ENCODE measurements at places on chromosomes 6 and 20.
A peak's percentile ranks its signal among the peaks of the same experiment; 100 is the strongest.

DNA sequence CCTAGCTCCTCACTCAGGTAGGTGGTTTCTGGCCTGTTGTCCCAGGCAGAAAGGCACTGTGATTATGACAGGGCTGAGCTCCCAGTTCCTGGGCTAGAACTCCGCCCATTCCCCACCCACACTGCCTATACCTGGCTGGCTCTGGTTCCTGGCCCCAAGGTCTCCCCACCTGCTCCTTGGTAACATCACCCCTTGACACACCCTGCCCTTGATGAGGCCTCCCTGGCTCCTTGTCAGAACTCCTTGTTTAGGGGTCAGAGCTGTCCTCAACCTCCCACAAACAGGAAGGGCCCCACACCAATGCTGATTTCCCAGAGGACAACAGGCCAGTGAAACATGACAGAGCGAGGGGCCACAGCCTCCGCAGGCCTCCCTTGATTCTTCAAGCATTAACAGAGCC lies 15.5 kb upstream of the MYMX start:
- DNase-seq: no peak

- DNase-seq: no peak
These were observed 93.4 kb upstream of the ARID1B start for GRCh38 chr6:156683821-156684220.

GRCh38 chr6:109224107-109224875 lies 129.0 kb downstream of the CEP57L1 start:
- no peak for DNase-seq

- no peak for DNase-seq
These were observed 124.7 kb downstream of the TMEM242 start for GRCh38 chr6:157198425-157199279.

GRCh38 chr6:158769771-158770432 lies 49.3 kb downstream of the EZR start:
- DNase-seq: peak; percentile 86

- DNase-seq: peak; percentile 69
These were observed 65.2 kb downstream of the STX11 start for GRCh38 chr6:144215402-144215931.

DNA sequence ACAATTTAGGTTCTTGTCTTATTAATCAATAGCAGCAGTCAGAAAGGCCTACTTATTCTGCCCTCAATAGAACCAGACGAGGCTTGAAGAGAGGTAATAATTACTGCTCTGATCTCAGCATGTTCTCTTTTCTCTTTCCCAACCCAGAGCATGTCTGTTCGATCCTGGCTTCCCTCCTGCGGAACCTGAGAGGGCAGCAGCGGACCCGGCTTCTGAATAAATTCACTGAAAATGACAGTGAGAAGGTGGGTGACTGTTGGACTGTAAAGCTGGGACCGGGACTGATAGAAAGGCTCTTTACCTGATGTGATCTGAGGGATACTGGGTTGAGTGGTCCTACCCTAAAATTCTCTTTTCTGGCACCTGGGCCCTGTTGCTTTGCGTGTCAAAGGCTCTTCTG lies 63.0 kb upstream of the VSTM2L start:
- no peak for DNase-seq

- no peak for DNase-seq
These were observed 12.6 kb downstream of the TINAG start for GRCh38 chr6:54320871-54321270.

- no peak for DNase-seq
These were observed 54.9 kb downstream of the PLEKHG1 start for GRCh38 chr6:150654608-150655007.

DNA sequence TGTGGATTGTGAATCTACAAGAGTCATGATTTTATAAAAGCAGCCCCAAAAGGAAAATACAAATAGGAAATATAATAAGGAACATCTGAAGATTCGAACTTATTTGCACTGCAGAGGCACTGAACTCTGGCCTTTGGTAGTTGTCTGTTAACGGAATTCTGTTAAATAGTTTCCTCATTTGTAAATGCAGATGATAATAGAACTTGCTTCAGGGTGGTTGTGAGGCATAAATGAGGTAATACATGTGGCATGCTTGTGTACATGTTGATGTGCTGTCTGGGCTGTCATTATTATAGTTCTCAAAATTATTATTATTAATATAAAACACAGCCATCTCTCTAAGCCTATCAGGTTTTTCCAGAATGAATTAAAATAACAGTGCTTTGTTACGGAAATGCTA lies 302.0 kb downstream of the NRN1 start:
- DNase-seq: no peak

DNA sequence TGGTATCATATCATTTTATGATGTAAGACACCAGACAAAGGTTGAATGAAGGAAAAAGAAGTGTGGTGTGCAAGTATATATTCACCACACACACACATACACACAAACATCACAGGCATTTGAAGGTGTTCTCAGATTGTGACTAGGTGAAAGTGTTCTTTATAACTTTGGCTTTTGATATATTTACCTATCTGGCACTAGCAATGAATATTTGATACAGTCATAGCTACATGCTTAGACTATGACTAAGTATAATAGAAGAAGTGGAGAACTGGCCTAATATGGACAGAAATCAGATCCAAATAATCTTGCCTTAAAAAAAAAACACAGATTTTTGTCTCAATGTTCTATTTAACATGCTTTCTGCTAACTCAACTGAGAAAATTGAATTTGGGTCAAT lies 809.9 kb downstream of the KIF16B start:
- DNase-seq: no peak

- DNase-seq: no peak
These were observed 221.0 kb upstream of the PDE10A start for GRCh38 chr6:165883851-165884640.

- DNase-seq: peak; percentile 37
These were observed 30.3 kb upstream of the SHLD1 start for GRCh38 chr20:5719861-5720403.

- no peak for DNase-seq
These were observed 60.1 kb downstream of the CLIC5 start for GRCh38 chr6:45955597-45955996.

DNA sequence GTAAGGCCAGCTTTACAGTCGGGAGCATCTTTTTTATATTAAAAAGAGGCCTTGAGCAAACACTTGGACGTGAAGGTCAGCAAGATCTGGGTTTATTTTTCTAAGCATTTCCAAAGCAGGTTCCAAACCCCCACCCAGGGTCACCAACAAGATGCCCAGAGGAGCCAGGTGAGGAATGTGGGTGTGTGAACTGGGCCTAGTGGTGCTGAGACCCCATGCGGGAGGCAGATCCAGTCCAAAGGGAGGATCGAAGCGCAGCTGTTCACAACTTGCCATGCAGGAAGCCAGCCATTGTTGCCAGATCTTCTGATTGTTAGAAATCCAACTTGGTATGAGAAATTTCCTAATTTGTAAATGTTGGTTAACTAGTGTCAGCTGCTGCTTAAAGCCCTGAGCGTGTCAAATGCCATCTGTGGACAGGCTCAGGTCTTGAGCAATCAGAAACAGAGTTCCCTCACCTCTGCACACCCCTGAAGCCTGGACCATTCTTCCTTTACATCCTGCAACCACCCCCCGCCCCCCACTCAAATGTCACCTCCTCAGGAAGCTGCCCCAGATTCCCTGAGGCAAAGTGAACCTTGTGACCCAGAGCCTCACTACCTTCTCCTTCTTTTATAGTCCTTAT lies 46.5 kb downstream of the NFATC2 start:
- DNase-seq: no peak

GRCh38 chr6:43817192-43817591 lies 47.2 kb downstream of the VEGFA start:
- DNase-seq: no peak

- DNase-seq: no peak
These were observed 46.3 kb downstream of the FAM83B start for GRCh38 chr6:54892831-54893230.

- no peak for DNase-seq
These were observed 32.6 kb downstream of the PSMG4 start for GRCh38 chr6:3291346-3291745.

DNA sequence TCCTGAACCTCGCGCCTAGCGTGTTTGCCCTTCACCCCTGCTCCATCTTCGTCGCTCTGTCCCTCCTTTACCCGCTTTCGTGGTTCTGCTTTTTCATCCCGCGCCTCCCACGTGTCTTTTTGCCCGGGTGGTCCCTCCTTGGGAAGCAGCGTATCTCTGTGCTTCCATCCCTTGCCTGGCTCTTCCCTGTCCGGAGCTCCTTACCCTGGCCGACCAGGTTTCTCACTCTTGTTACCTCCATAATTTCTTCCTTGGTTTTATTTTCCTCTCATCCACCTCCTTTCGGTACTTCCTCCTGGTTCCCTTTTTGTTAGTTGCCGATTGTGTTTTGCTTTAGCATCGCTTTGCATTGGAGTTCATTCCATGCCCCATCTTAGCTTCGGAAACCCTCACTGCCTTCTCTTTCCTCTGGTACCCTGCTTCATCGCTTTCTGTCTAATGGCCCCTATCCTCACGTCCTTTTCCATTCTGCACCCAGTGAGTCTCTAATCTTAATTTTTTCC lies 735 bp downstream of the FAM135A start:
- DNase-seq: no peak

DNA sequence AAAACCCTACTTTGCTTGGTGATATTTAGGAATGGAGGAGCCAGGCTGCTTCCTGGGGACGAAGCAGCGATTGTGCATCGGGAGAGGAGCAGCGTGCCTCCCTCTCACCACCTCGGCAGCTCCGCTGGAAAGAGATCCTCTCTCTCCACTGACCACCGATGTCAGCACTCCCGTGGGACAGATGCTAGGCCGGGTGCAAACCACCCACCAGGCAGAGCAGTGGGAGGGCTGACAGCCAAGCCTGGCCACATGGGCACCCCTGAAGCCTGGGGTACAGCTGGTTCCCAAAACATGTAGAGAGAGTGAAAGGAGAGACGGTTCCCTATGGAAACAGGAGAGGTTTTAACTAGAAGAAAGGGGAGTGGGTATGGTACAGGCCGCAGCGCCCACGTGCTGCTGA lies 220.0 kb downstream of the ANKRD60 start:
- DNase-seq: no peak

Data from right cardiac atrium (tissue), 5 donors.